ENCODE measurements at places on chromosomes 2 and 18. TPM values are rescaled to one million over a fixed set of nuclear protein-coding genes. Genes with fewer than 3 reads are reported as not detected.

UGT1A3 gene
- total RNA-seq = 3.1 TPM

- no peaks in the 10 kb centered on the region for H3K27me3 ChIP-seq
- no peak for DNase-seq
- H3K36me3 ChIP-seq = no peaks in the 10 kb centered on the region
- no peak overlapping the region for H3K27ac ChIP-seq
- H3K4me3 ChIP-seq = no peak overlapping the region
- peaks cover 6% of the 10 kb centered on the region for H3K4me1 ChIP-seq
Observed at GRCh38 chr18:46322941-46323340, 218.8 kb downstream of the HAUS1 start.

- no peak overlapping the region for H3K27ac ChIP-seq
- DNase-seq = no peak
- no peaks in the 10 kb centered on the region for H3K27me3 ChIP-seq
- H3K4me3 ChIP-seq = no peak overlapping the region
Observed at GRCh38 chr2:168798888-168799410, 3.5 kb upstream of the NOSTRIN start.

GRCh38 chr18:26286008-26286407 lies 59.8 kb downstream of the TAF4B start:
- H3K4me1 ChIP-seq = no peaks in the 10 kb centered on the region
- H3K36me3 ChIP-seq = no peaks in the 10 kb centered on the region
- H3K27me3 ChIP-seq = no peaks in the 10 kb centered on the region
- no peak overlapping the region for H3K27ac ChIP-seq

- H3K27me3 ChIP-seq = no peaks in the 10 kb centered on the region
- H3K27ac ChIP-seq = peak overlapping the region; percentile 53
- no peak overlapping the region for H3K4me3 ChIP-seq
- no peak for DNase-seq
- H3K4me1 ChIP-seq = peaks cover 20% of the 10 kb centered on the region
- no peaks in the 10 kb centered on the region for H3K36me3 ChIP-seq
Observed at GRCh38 chr18:45518311-45519155, 96.7 kb upstream of the SLC14A2 start.

DNA sequence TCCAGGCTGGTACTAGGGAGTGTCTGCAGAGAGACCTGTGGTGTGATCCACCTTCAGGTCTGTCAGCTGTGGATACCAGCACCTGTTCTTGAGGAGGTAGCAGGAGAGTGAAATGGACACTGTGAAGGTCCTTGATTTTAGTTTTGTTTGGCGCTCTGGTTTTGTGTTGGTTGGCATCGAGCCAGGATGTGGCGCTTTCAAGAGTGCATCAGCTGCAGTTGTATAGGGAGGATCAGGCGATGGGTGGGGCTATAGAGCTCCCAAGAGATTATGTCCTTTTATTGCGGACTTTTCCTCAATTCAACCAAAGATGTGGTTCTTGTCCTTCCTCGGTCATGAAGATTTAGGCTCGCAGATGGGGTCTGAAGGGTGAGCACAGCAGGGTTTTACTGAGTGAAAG lies 37.5 kb downstream of the SLC39A10 start:
- H3K27me3 ChIP-seq = no peaks in the 10 kb centered on the region
- no peak overlapping the region for H3K4me3 ChIP-seq
- no peak for DNase-seq
- H3K4me1 ChIP-seq = no peaks in the 10 kb centered on the region
- H3K27ac ChIP-seq = no peak overlapping the region

DNA sequence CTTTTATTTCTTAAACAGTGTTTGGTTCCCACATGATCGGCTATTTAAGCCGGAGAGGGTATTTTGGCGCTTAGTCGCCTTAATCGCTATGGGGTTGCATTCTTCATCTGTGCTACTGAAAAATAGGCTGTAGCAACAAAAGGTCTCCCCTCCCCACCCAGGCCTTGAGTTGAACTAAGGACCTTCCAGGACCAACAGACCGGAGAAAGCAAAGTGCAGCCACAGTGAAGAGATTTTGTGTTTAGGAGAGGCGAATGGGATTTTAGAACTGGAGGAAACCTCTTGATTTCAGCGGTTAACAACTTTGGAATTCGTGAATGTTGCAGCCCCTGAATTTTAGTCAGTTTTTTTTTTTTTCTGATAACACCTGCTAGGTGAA lies 1.4 kb downstream of the ITGA6 start:
- no peak for DNase-seq
- H3K4me3 ChIP-seq = peak overlapping the region; percentile 55
- H3K36me3 ChIP-seq = no peaks in the 10 kb centered on the region
- H3K27me3 ChIP-seq = no peaks in the 10 kb centered on the region
- peak overlapping the region; percentile 90 for H3K27ac ChIP-seq
- peaks cover 21% of the 10 kb centered on the region for H3K4me1 ChIP-seq

DNA sequence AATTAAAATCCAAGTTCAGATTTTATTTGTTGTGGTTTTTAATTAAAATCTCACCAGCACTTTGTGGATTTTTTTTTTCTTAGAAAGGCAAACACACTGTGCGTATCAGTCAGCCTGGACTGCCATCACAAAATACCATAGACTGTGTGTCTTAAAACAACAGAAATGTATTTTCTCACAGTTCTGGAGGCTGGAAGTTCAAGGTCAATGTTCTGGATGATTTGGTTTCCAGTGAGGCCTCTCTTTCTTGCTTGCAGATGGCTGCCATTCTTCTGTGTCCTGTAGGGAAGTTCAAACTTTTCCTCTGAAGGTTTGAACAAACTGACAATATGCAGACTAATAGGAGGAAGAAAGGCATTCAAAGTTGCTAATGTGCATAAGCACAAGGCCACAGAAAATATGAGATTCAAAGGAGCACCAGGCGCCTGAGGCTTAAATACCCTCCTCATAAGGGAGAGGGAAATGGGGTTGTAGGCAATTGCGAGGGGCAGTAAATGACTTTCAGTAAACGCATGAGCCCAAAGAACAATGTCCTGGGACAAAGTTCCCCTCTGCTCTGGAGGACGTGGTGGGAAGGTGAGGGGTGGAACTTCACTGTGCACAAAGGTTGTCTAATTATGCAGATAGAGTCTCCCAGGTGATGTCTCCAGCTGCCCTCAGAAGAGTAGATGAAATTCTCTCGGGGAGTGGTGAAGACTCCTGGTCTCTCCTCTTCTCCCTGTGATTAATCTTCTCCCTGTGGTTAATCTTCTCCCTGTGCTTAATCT lies 26.5 kb upstream of the KCNF1 start:
- H3K4me1 ChIP-seq = peaks cover 13% of the 10 kb centered on the region
- no peak overlapping the region for H3K4me3 ChIP-seq
- H3K27me3 ChIP-seq = no peaks in the 10 kb centered on the region
- no peaks in the 10 kb centered on the region for H3K36me3 ChIP-seq

XRCC5 gene
- 87.3 TPM for total RNA-seq

GRCh38 chr18:40608226-40608625 lies 1346.8 kb upstream of the PIK3C3 start:
- no peak for DNase-seq
- H3K36me3 ChIP-seq = no peaks in the 10 kb centered on the region
- no peaks in the 10 kb centered on the region for H3K27me3 ChIP-seq
- H3K4me3 ChIP-seq = no peak overlapping the region
- H3K27ac ChIP-seq = no peak overlapping the region

BOK gene
- total RNA-seq = 53.4 TPM

DNA sequence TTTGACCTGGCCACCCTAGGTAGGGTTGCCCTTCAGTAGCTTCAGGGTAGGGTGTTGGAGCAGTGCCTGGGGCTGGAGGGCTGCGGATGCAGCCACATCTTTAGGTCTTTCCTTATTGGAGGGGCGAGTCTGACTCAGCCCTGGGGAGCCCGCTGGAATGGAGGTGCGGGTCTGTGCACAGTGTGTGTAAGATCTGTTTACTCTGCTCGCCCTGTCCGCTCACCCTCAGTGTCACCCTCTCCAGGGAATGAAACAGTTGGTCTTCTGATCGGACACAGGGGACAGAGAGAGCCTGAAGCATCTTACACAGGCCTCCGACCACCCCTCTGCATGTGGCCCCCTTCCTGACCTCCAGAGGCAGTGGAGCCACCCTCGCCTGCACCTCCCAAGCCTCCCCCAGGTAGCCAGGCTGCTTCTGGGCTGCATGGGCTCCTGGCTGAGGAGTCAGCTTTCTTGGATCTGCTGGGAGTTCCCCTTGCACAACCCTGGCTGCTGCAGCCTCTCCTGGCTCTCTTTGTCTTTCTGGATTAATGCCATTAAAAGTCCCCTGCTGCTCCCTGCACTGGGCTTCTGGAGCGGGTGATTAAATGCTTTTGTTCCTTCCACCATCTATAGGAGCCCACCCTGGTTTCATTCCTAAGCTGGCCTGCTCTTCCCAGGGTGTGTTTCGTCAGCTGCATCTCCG lies 82.6 kb downstream of the ASB1 start:
- H3K27me3 ChIP-seq = no peaks in the 10 kb centered on the region
- no peaks in the 10 kb centered on the region for H3K4me1 ChIP-seq
- no peak overlapping the region for H3K4me3 ChIP-seq

DNA sequence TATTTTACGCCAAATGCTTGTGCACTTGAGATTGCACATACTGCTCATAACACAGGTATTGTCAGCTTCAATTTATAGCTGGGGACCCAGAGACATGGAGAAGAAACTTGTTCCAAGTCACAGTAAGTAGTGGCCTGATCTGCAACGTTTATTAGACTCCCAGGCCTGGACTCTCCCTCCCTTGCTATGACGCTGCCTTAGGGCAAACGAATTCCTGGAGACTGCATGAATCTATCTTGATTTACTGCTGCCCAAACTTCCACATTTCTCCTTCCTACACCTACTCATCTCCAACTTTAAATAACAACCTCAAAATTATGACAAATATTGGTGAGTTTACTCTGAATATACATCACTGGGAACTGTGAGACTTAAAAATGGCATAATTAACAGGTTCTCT lies 145.1 kb upstream of the CCDC195 start:
- H3K27me3 ChIP-seq = no peaks in the 10 kb centered on the region
- DNase-seq = no peak
- H3K27ac ChIP-seq = peak overlapping the region; percentile 13
- H3K36me3 ChIP-seq = peaks cover 6% of the 10 kb centered on the region
- H3K4me3 ChIP-seq = no peak overlapping the region
- no peaks in the 10 kb centered on the region for H3K4me1 ChIP-seq

POTEJ gene
- total RNA-seq = not detected

SULT1C4 gene
- total RNA-seq = not detected

All from esophagus squamous epithelium (tissue), 5 donors.